ENCODE measurements at places on chromosomes 12 and 14.

DNA sequence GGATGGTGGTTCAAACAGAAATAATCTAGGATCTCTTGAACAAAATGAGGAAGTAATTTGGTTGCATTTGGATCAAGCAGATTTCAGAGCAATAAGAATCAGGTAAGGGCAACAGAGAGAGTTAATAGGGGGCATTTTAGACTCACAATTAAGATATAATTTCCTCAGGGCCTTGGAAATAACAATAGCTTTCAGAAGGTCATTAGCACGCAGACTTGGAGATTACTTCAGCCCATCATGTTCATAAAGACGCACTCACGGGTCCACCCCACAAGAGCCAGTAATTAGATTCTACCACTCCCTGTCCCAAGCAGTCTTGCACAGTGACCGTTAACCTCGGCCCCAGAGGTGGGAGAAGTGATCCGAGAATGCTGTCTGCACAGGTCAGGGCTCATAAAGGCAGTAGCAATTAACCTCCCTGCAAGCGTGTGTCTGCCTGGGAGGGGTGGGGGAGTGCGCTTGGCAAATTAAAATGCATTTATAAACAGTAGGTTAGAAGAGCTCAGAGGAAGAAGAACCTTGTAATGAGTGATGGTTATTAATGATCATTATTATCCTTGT, 125.7 kb upstream of the CCDC196 start:
- DNase-seq = no peak

GRCh38 chr12:82746668-82747067, 60.0 kb downstream of the TMTC2 start:
- DNase-seq = no peak

DNA sequence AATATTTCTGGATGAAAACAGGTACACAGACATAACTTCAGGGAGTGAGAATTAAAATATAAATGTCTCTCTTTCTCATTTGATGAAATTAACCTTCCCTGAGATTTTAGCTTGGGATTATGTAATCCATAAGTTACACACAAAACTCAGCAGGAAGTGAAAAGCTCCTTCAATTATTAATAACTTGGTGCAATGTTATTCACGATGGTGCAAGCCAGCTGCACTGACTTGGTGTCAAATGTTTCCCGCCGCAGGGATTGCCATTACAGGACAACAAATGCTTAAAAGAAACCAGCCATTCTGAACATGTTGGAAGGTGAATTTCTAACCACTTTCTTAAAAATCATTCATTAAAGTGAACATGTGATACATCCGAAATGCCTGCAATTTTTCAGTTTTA, 250.4 kb downstream of the FOXN3 start:
- no peak for DNase-seq

GRCh38 chr14:77738559-77739250, 22.3 kb downstream of the SNW1 start:
- no peak for DNase-seq

DNA sequence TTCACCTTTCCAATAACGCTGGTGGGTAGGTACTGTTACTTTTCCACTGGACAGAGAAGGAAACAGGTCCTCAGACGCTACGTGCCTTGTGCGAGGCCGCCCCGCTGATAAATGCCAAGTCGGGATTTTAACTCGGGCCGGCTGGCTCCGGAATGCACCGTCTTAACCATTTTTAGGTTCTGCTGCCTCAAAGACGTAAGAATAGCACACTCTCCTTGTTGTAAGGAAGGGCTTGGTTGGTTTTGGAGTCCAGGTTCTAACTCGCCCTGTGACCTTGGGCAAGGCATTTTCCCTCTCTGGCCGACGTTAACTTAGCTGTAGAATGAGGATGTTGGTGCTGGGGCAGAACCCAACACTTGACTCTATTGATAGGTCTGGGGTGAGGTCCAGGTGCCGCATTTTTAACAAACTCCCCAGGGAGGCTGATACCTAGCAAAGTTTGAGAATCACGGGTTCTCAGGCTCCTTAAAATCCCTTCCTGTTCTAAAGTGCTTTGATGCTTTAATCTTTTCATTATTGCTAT, 814 bp downstream of the ANKRD13A start:
- no peak for DNase-seq

Measured in HTR-8/SVneo (cell line).